ENCODE measurements at places on chromosomes 4 and X.

DNA sequence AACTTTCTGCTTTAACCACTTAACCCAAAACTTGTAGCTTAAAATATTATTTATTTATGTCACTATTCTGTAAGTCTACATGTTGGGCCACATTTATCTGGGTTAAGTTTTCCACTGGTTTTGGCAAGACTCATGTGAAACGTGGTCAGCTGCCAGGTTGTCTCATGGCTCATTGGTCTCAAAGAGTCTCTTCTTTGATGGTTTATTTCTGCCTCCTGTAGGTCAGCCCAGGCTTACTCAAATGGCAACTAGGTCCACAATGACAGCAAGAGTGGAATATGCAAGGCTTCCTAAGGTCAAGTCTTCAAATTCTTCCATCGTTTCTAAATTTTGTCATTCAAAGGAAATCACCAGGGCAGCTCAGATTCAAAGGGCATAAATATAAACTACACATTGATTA lies 828.7 kb downstream of the PCDH7 start:
- no peak for DNase-seq

- no peak for DNase-seq
Observed at GRCh38 chr4:94339779-94340178, 2.9 kb downstream of the HPGDS start.

GRCh38 chr4:15402146-15402545 lies 25.7 kb upstream of the C1QTNF7 start:
- DNase-seq: peak; percentile 58

- DNase-seq: no peak
Observed at GRCh38 chrX:111661241-111661640, 19.7 kb upstream of the ALG13 start.

GRCh38 chrX:74242484-74243138 lies 61.4 kb upstream of the ZCCHC13 start:
- DNase-seq: peak; percentile 2

DNA sequence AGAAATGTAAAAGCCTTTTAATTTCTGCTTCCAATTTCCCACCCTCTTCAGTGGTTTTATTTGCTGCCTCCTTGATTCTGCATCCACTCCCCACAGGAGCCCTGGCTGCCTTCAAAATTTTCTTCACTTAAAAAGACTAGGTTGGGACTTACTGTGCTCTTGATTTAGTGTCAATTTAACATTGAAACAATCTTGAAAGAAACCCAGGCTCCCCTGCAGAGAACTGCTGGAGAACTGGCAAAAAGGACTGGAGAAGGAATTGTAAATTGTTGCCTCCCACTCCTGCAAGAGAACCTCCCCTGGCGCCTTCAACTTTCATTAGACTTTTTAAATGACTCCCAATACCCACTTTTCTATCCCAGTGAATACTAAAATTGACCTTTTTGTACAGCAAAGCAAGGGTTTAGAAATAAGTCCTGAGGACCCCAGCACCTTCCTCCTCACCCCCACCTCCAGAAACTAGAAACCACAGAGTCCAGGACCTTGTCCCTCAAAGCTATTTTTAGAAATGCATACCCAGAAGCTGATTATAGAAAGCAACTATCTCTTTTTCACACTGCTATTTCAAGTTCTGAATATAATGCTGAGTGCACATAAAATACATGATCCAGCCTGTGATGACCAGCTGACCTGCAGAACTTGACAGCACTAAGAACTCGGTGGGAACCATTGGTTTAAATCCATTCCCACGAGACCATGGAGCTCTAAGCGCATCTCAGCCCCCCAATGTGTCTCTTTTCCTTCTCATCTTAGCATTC lies 155.5 kb downstream of the INPP4B start:
- no peak for DNase-seq

- no peak for DNase-seq
Observed at GRCh38 chrX:14753441-14753840, 119.4 kb downstream of the FANCB start.

GRCh38 chrX:134174273-134174660 lies 62.7 kb upstream of the CCDC160 start:
- DNase-seq: no peak

DNA sequence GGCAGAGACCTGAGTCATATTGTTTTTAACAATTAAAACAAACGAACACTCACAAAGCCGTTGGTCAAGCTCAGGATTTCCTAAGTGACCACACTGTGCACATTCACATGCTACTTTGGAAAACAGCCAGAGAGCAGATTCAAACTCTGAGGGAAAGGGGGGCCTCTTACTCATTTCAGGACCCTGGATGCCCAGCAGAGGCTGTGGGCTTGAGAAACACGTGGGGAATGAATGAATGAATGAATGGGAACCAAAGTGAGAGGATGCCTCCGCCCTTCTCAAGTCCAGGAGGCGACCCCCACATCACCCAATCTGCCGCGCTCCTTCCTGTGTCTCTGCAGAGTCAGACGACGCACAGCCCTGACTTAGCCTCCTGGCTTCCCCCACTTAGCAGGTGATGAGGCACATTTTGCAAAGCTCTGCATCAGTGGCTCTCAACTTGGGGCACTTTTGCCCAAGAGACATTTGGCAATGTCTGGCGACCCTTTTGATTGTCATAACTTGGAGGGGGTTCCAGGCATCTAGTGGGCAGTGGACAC lies 76.0 kb downstream of the ABLIM2 start:
- no peak for DNase-seq

DNA sequence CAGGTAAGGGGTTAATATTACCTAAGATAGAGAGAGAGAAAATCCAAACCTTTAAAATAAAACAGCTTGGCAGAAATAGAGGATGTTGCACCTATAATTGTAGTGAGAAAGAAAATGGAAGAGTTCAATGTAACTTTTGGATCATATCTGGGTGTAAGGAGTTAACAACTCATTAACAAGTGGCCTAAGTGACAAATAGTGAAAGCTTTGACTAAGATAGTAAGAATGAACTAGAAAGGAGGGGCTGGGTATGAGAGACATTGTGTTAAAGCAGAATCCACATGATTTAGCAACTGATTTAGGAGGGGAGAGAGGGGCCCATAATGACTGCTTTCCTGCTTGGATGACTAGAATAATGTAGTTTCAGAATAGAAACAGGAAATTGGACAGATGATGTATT lies 761.0 kb downstream of the IL1RAPL1 start:
- DNase-seq: no peak

DNA sequence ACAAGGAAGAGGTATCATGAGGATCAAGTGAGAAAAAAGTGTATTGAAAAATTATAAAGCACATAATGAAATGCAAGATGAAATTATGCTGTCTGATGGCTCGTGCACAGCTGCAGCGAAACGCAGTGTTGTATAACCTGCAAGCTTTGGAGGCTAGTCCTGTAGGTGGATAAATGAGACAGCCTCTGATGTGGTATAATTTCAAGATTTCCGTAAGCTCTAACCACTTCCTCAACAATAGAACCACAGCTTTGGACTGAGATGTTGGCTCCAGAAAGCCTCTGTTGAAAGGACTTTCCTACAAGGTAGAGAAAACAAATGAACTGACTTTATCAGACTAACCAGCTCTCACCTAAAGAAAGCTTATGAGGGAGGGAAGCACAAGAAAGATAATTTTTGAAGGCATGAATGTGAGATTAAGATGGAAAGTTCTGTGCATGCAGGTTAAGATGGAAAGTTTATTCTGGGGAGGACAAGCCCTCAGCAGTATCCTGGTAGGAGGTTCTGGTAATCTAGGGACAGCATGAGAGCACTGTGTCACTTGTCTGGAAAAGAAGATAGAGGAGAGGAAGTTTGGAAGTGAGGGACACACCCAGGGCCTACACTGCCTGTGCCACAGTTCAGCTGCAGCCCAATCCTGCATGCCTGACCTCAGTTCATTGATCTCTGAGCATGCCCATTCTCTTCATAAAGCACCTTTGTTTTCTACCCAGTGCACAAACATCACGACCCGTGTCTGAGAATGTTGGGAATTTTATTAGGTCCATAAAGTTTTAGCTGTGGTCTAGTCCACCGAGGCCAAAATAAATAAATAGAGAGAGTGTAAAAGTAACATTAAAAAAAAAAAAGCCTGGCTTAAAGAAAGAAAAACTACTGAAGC lies 161.5 kb upstream of the SFRP2 start:
- no peak for DNase-seq

- peak; percentile 82 for DNase-seq
Observed at GRCh38 chr4:146222313-146222712, 8.0 kb downstream of the REELD1 start.

DNA sequence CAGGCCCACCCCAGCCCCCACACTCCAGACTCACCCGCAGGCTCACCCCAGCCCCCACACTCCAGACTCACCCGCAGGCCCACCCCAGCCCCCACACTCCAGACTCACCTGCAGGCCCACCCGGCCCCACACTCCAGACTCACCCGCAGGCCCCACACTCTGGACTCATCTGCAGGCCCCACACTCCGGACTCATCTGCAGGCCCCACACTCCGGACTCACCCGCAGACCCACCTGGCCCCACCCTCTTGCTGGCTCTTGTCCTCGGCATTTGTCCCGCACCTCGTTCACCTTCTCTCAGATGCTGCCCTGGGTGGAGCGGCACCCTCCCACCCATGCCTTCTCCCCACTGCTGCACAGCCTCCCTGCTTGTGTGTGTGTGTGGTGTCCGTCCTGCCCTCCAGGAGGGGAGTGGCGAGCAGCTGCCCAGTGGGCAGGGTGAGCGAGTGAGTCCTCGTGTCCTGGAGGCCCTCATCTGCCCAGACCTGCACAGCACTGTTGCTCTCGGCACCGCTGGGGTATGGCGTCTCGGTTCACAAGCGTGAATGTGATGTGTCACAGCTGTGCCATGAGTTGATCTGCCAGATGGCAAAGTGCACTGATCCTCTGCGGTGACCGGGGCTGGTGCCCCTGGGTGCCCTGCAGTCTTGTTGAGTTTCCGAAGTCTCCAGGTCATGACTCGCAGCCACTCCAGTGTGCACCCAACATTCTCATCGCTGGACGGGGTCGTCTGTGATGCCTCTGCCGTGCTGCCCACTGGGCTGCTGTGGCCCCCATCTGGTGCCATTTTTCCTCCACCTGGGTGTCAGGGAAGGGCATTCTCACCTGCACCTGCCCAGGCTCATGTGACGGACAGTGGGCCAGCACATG lies 27.7 kb downstream of the MAEA start:
- no peak for DNase-seq

DNA sequence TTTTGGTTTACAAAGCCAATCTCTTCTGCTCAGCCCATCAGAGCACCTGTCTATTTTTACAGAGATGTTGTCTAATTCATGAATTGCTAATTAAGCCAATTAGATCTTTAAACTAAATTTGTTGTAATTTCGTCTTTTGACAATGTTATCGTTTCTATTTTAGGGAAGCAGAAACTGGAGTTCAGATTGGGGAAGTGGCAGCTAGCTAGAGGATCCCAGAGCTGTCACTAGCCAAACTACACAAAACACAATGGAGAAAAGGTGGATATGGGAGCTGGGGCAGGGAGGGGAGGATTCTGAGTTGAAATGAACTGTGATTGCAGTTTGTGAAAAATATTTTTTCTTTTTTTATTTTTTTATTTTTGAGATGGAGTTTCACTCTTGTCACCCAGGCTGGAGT lies 35.8 kb downstream of the CASP3 start:
- no peak for DNase-seq

DNA sequence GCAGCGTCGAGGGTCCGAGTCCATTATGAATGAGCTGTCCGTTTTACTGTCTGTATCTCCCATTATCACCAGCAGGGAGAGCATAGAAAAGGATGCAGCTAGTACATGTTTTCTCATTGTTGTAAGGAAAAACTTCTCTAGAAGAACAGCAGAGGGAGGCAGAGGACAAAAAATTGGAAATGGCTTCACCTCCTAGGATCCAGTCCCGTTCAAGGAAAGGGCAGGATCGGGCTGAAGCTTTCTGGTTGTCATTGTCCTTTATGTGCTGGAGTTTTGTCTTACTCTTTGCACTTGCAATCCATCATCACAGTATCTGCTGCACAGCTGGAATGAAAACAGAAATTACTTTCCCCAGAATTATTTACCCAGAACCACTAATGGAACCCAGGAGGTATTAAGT lies 14.7 kb downstream of the NDP start:
- DNase-seq: peak; percentile 74

GRCh38 chr4:85833302-85833701 lies 358.4 kb downstream of the ARHGAP24 start:
- no peak for DNase-seq

DNA sequence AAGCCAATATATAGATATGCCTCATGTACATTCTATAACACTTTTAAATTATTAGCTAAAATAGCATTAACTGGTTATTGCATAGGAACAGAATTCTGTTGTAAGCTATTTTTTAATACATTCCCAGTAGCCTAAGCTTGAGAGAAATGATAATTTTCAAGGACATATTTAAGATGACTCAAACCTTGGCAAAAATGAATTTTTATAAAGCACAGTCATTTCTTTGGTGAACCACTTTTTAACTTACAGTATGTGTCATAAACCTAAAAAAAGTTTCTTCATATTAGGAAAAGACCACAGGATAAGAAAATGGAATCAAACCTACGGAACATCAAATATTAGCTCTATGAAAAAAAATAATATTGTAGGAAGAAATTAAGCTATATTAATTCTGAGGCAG lies 986.3 kb downstream of the STIM2 start:
- peak; percentile 4 for DNase-seq

DNA sequence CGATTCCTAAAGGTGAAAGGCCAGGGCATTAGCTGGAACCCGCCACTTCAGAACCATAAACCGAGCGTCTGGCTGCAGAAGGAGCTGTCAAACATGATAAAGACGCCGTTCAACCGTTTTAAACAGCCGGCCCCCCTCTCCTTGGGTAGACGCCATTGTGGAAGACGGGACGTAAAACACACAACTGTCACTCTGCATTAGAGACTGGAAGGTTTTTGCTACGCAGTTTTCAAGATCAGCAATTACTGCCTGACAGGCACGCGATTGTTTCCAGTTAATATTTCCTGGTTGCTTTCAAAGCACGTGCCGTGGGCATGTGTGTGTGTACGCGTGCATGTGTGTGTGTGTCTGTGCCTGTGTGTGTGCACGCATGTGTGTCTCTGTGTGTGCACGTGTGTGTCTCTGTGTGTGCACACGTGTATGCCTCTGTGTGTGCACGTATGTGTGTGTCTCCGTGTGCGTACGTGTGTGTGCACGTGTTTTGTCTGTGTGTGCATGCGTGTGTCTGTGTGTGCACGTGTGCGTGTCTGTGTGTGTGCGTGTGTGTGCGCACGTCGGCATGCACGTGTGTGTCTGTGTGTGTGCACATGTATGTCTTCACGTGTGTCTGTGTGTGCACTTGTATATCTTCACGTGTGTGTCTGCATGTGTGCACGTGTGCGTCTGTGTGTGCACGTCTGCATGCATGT lies 48.8 kb downstream of the SHOX start:
- DNase-seq: no peak
